HT-29 (cell line): ENCODE measurements at places on chromosomes 3 and 15. TPM values are rescaled to one million over a fixed set of nuclear protein-coding genes. Genes with fewer than 3 reads are reported as not detected.

GRCh38 chr3:97102641-97103040, 288.2 kb downstream of the EPHA6 start:
- DNase-seq, result no peak

DNA sequence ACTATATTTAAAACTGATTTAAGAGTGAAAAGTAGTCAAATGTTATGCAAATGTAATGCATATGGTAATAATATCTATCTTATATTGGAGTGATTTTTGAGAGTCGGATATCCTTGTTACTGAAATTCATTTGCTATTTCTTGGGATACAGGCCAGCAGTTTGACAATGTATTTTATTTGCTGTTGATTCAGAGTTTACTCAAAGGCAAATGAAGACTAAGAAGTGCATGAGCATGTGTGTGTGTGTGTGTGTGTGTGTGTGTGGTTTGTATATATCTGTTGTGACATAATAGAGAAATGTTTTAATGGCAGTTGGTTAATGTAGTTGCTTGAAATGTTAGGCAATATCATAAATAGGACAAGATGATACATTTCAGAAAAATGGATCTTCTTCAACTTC, 39.0 kb downstream of the UNC13C start:
- DNase-seq, result no peak

DNA sequence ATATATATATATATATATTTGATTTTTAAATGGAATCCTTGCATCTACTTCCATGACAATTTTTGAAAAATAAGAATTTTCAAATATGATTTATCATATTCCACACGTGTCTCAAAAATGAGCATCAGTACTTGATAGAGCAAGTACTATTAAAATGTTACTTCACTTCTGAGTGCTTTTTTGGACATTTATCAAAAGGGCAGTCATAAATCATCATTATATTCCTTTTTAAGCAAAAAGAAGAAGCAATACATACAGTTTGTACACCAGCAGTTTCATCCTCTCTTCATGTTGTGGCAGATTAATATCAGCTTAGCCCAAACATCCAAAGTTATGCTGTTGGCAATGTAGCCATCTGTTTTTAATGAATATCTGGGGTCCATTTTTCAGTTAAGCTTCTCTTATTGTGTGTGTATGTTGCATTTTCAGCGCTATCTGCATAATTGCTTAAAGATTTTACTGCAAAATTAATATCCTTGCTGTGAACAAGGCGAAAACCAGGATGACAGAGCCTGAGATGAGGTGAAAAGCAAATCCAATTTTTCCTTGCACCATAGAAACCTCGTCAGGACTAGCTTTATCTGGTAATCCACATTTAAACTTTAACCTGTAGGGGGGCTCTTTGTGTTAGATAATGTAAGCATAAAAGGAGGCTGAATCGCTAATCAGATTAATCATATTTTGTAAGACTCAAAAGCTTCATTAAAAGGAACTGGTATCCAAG, 604.9 kb upstream of the AGTR1 start:
- no peak for DNase-seq

GRCh38 chr3:141360888-141361598, 7.3 kb upstream of the ZBTB38 start:
- DNase-seq, result peak; percentile 84

- no peak for DNase-seq
Measured at GRCh38 chr3:9681723-9682081, 21.9 kb upstream of the CPNE9 start.

- DNase-seq, result no peak
Measured at GRCh38 chr3:130854208-130854864, 39.5 kb upstream of the ATP2C1 start.

GRCh38 chr3:129794311-129795185, 99.0 kb downstream of the TMCC1 start:
- peak; percentile 89 for DNase-seq

GRCh38 chr3:102614021-102614569, 179.3 kb downstream of the ZPLD1 start:
- no peak for DNase-seq

GRCh38 chr15:85333132-85333831, 47.1 kb upstream of the AKAP13 start:
- peak; percentile 35 for DNase-seq

DNA sequence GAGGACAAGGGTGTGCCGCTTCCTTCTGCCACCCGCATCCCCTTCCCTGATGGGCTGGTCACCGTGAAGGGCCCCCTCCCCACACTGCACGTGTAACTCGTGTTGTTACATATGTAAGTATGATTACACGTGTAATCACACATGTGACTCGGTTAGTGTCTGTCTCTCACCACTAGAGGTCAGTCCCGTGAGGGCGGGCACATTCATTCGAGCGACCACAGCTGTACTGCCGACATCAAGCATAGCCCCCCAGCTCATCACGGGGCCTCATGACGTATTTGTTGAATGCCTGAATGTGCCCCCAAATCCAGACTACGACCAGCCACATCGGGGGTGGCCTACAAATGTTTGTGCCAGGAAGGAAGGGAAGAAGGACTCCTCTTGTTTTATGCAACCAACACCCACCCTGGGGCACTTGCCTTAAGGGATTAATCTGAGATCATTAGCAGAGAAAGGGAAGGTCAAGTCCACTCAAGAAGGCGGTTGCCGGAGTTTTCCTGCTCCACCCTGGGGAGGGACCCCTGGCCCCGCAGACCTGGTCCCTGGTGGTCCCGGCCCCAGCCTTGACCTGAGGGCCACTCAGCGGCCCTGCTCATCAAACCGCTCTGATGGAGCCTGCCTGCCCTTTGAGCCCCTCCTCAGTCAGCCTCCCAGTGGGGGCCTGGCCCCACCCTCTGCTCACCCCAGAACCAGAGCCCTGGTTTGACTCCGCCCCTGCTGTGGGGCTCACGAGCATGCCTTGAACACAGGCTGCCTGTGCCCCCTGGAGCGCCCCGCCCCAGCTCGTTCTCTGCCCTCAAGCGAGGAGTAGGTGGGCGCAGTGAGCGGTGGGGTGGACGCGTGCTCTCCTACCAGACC, 52.8 kb downstream of the RGMA start:
- peak; percentile 52 for DNase-seq

- DNase-seq, result no peak
Measured at GRCh38 chr15:57624730-57625129, 33.0 kb downstream of the MYZAP start.

NANOGP8 gene
- total RNA-seq, result not detected in 2 replicates

GATA2 gene
- 114 and 123 TPM in 2 replicates for total RNA-seq
